ENCODE measurements at places on chromosomes 11 and 22.

DNA sequence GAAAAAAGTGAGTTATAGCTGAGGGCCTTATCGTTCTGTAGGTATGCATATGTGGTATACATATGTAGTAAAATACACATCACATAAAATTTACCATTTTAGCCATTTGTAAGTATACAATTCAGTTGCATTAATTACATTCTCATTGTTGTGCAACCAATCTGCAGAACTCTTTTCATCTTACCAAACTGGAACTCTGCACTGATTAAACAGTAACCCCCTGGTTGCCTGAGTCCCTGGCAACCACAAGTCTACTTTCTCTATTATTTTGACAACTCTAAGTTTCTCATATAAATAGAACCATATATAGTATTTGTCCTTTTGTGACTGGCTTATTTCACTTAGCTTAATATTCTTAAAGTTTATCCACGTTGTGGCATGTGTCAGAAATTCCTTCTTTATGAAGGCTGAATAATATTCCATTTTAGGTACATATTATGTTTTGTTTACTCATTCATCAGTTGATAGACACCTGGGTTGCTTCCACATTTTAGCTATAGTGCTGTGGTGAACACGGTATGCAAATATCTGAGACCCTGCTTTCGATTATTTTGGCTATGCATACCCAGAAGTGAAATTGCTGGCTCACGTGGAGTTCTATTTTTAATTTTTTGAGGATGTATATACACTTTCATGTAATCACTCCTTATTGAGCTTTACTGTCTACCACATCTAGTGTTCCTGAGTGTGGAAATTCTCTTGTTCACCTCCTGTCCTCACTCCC lies 1.6 kb upstream of the DDX10 start:
- no peak for DNase-seq

- DNase-seq: no peak
Measured at GRCh38 chr11:120168960-120169681, 31.2 kb upstream of the TRIM29 start.

GRCh38 chr11:66858939-66859685 lies 2.2 kb downstream of the LRFN4 start:
- no peak for DNase-seq

- DNase-seq: no peak
Measured at GRCh38 chr11:110262072-110262403, 34.4 kb downstream of the RDX start.

DNA sequence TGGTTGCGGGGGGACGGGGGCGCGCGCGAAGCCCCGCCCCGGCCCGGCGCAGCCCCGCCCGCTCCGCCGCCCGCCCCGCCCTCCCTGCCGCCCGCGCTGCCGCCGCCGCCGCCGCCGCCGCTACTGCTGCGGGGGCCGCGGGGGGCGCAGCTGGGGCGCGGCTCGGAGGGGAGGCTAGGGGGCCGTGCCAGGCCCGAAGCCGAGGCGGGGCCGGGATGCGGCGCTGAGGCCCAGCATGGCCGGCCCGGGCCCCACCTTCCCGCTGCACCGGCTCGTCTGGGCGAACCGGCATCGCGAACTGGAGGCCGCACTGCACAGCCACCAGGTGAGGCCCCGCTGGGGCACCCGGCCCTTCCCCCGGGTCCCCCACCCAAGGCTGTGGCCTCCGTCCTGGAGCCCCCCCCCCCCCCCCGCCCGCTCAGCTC lies at the start of gene ANKRD13D:
ANKRD13D (plus strand) TSS at position 78 of the 425 bp plus-strand sequence; CDS start at position 236, 158 bp downstream.
- DNase-seq: no peak
